Naive thymus-derived CD4-positive, alpha-beta T cell (primary cell): ENCODE measurements at places on chromosomes 5 and 9.

GRCh38 chr5:75509546-75509945 lies 1.9 kb downstream of the CERT1 start:
- DNase-seq, result no peak

DNA sequence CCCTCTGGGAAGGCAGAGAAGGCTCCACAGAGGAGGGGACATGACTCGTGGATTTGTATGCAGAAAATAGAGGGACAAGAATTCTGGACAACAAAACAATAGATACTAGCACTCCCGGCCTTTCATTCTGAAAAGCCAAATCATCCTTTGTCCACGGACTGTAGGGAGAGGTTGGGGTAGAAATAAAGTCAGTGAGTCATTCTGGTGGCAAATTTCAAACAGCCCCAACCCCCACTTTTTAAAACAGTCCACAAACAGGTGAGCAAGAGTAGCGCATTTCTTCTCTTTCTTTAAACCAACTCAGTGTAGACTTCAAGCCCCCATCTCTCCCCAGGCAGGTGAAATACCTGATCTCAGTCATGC lies 56.1 kb downstream of the PTPDC1 start:
- no peak for DNase-seq

GRCh38 chr9:123441769-123442168 lies 85.8 kb downstream of the CRB2 start:
- DNase-seq, result no peak

DNA sequence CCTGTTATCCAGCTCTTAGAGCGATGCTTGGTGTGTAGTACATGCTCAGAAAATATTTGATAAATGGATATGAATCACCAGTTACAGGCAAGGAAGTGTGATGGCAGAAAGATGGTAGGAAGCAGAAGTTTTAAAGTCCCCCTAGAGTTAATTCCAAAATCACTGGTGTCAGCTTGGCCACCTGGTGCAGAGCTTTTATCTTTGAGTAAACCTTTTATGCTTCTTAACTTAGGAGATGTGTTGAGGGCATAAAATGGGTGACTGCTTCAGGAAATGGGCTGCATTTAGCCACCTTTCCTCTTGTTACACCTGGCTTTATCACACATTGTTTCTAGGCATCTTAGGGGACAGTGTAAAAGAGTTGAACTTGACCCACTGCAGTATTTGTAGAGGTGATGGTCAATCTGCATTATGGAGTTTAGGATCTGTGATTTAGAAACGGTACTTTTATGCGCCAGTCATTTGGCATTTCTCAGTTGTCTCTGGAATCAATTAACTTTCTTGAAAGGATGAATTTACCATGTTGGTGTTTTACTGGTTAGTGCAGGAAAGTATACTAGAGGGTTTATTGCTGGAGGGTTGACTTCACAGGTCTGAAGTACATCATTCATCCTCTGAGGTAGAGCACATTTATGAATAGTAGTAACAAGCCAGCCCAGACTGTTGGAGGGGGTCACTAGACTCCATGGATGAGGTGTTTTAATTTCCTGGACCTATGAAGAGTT lies 7.5 kb upstream of the FAM120AOS start:
- DNase-seq, result no peak

GRCh38 chr9:122821278-122821943 lies 7.0 kb downstream of the PDCL start:
- DNase-seq, result no peak

DNA sequence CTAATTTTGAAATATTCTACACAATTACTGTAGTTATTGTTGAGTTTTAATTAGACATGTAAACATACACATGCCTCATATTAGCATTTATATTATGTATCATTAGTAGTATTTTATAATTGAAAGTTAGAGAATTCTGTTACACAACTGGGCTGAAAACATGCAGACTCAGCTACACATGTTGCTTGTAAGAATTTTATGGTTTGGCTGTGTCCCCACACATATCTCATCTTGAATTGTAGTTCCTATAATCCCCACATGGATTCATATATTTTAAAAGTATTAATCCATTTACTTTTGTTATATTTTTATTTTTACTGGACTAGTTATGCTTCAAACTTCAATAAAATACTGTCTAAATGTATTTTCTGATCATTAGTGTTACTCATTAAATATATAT lies 2075.3 kb upstream of the C9orf72 start:
- no peak for DNase-seq

DNA sequence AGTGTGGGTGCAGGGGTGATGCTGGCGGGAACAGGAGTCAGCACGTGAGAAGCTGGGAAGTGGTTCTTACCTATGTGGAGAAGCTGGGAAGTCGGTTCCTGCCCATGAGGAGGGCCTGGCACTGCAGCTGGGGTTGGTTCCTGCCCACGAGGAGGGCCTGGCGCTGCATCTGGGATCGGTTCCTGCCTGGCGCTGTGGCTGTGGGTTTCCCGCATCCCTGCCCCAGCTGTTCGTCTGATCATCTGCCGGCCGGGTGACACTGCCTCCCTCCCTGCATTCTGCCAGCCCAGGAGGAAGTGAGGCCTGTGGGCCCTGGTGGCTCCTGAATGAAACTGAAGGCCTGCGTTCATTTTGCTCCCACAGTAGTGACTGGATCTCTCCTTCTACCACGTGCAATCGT lies 5.1 kb downstream of the OBP2A start:
- no peak for DNase-seq

DNA sequence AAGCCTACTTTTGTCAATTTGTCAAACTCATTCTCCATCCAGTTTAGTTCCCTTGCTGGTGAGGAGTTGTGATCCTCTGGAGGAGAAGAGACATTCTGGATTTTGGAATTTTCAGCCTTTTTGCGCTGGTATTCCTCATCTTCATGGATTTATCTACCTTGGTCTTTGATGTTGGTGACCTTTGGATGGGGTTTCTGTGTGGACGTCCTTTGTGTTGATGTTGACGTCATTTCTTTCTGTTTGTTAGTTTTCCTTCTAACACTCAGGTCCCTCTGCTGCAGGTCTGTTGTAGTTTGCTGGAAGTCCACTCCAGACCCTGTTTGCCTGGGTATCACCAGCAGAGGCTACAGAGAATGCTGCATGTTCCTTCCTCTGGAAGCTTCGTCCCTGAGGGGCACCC lies 71.2 kb downstream of the P4HA2 start:
- no peak for DNase-seq

GRCh38 chr9:99628285-99628684 lies 193.4 kb upstream of the NR4A3 start:
- DNase-seq, result no peak

DNA sequence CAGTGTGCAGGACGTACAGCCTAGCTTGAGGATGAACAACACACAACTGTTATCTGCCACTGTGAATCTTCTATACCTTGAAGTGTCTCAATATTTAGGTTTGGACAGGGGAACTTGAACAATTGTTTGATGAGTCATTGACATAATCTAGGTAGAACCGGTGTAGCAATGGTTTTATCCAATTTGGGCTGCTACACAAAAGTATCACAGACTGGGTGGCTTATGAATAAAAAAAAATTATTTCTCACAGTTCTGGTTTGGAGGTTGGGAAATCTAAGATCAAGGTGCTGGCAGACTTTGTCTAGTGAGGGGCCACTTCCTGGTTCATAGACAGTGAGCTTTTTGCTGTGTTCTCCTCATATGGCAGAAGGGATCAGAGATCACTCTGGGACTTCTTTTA lies 359.7 kb downstream of the HCN1 start:
- no peak for DNase-seq

DNA sequence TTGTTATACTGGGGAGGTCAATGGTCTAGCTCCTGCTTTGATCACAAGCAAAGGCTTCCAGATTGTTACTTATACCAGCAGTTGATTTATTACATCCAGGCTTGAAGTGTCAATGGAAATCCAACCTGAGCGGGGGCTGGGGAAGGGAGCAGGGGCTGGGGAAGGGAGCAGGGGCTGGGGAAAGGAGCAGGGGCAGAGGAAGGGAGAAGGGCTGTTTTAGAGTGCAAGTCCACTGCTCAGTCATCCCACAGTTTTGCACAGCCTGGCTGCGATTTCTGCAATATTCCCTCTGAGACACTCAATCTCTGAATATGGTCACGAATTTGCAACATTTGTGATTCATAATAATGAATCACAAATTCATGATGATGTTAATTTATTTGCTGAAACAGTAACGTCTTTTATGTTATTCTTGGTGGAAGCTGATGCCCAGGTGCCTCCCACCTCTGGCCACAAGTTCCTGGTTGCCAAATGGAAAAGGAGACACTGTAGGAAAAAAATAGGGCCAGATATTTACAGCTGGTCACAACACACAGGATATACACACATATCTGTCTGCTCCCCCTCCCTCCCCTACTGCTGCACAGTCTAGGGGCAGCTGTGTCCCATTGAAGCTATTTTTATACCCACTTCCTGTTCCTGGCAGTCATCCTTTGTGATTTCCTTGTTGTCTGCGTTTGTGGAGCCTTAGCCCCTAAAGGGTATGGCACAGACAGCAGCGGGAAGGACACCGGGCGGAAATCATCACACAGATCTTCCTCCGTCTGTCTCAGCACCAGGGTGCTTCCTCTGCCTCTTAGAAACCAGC lies 325.1 kb downstream of the GADD45G start:
- peak; percentile 22 for DNase-seq

GRCh38 chr9:22141908-22142307 lies 132.8 kb upstream of the CDKN2B start:
- no peak for DNase-seq

- no peak for DNase-seq
Observed at GRCh38 chr9:83629433-83630104, 6.6 kb downstream of the IDNK start.

DNA sequence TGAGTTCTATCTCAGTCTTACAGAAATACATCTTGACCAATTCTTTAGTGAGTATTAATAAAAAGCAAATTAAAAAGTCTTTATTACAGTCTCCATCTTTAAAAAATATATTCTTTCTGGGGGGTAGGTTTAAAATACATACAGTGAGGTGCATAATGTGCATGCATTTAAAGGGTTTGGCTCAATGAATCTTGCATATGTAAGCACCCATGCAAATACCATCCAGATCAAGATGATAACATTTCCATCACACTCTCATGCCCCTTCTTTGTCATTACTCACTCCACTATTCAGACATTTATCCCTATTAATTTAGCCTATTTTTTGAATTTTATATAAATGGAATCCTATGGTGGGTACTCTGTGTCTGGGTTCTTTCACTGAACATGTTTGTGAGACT lies 113.0 kb downstream of the APBA1 start:
- no peak for DNase-seq

GRCh38 chr5:180792287-180792964 lies 10.2 kb downstream of the MGAT1 start:
- DNase-seq, result no peak

- DNase-seq, result no peak
Observed at GRCh38 chr5:97072696-97073095, 69.7 kb downstream of the LIX1 start.

- no peak for DNase-seq
Observed at GRCh38 chr5:52419357-52419756, 368.4 kb upstream of the ITGA1 start.
